NCI-H187 (cell line): ENCODE measurements at places on chromosomes 7 and 10.

GRCh38 chr7:20075992-20076820 is 141.0 kb downstream of the MACC1 start:
- no peak for DNase-seq

- DNase-seq = no peak
Observed at GRCh38 chr10:88390041-88390440, 193.1 kb downstream of the RNLS start.

DNA sequence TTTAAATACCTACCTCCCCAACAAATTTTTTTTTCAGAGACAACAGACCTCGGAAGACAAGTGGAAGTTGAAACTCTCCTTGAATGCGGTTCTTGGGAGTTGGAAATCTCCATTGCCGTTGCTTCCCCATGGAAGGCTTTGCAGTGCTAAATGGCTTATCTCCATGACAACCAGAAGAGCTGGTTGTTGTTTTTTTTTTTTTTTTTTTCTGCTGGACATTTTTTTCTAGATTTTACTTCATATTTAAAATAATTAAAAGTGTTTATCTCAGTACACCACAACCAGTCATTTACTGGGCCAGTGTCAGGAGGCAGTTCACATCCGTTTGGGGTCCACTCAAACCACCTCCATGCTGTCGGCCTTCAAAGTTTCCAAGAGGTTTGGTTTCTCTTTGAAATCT is 348.5 kb upstream of the PRKCQ start:
- no peak for DNase-seq

GRCh38 chr7:148367731-148368475 is 222.7 kb upstream of the C7orf33 start:
- DNase-seq = no peak

DNA sequence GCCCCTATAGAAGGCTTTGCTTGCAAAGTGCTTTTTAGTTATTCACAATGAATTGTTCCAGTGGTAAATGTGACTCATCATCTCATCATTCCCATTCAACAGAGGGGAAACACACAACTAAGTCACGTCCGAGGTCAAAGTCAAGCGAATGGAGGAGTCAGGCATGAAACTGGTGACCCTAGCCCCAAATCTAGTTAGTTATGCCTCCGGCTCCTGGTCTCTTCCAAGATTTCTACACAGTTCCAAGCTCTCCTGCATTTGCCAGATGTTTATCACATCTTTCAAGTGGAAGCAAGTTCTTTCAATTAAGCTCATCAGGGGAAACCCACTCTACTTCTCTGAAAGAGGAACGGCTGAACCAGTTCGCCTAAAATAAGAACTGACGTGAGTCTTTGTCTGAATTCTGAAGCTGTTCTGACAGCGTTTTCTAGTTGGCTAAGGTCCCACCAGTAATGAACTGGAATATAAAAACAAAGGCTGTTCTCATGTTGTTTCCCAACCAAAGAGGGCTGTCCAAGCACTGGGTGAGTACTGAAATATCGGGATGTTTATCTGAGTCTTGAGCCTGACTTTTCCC is 140.9 kb upstream of the NRBF2 start:
- DNase-seq = no peak

DNA sequence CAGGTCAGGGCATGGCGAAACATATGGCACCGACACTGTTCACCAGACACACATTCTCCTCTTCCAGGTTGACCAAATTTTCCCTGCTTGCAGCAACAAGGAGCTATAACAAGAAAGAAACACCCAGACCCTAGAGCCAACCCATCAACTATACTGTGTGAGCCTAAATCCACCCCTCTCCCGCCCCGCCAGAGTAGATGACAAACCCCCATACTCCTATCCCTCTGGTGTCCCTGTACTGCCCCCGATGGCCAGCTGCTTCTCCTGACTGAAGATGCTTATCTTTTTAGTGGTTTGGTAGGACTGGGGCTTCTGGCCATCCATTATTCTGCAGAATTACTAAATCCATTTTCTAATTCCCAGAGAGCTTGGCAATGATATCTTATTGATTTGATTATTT is 70.1 kb upstream of the EEPD1 start:
- DNase-seq = no peak

DNA sequence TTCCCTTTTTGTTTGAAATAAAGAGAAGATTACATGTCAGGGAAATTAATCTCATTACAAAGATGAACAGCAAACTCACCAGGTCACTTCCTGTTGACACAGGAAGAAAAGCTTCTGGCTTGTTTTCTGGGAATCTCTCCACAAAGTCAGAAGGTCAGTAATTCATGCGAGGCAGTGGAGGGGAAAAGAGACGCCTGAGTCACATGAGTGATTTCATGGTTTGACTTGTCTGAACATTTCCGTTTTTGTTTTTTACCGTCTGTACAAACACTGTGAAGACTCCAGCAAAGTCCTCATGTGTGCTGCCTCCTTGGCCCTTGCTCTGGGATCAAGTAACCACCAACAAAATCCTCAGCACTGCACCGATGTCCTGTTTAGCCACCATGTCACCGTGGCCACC is 2.5 kb upstream of the HABP2 start:
- no peak for DNase-seq

GRCh38 chr7:113953553-113953952 is 34.7 kb upstream of the PPP1R3A start:
- no peak for DNase-seq

- DNase-seq = no peak
Observed at GRCh38 chr7:380139-380485, 90.1 kb downstream of the FOXL3 start.
